M059J (cell line): ENCODE measurements at places on chromosomes 13 and 19. TPM values are rescaled to one million over a fixed set of nuclear protein-coding genes. Genes with fewer than 3 reads are reported as not detected.

DNA sequence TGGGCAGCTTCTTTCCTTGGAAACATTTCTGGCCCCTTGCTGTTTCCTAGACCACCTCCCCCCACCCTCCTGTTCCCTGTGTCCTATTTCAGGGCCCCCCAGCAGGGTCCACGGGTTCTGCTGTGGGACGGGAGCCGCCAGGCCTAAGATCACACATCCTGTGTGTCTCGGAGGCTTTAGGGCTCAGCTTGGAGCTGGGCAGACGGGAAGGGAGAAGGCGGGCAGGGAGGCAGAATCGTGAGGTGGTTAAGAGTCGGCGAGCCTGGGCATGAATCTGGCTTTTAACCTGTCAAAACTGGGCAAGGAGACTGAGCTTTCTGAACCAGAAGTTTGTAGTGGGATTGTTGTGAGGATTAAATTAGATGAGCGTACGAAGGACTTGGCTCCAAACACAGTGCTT lies 4.8 kb downstream of the KCNC3 start:
- no peak for DNase-seq

- peak; percentile 76 for DNase-seq
Observed at GRCh38 chr19:45508861-45509691, 1.8 kb downstream of the VASP start.

GRCh38 chr19:54142166-54142780 lies 4.7 kb downstream of the CNOT3 start:
- no peak for DNase-seq

GRCh38 chr13:75961911-75962310 lies 325.8 kb downstream of the LMO7 start:
- DNase-seq: no peak

DNA sequence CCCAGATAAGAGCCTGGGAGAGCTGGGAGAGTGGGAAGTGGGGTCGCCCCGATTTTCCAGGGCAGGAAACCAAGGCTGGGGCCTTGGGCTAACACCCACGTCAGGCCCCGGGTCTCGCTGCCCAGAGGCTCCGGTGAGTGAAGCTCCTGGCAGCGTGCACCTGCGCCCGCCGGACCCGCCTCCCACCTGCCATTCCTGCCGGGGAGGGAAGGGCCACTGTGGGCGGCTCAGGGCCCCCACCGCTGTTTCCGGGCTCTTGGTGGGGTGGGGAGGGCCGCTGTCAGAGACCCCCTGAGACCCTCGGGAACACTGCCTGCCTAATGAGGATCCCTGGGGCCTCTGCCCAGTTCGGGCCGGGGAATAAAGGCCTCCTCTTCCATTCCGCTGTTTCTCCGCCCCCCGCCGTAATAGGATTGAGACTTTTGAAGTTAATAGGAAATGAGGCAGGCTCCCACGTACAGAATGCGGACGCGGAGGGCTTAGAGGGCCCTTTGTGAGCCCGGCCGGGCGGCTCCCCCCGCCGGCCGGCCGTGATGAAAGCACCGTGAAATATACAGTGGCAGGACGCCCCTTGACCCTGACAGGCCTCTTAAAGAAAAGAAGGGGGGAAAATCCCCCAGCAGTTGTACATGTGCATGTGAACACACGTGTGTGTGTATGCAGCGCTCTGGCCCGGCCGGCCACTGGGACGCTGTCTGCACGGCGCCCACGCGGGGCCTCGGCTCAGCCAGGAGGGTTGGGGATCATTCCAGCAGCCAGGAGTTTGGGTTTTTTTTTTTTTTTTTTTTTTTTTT lies 33.2 kb downstream of the EFNA2 start:
- DNase-seq: no peak

RNF113B gene
- not detected in 2 replicates for total RNA-seq

CFAP97D2 gene
- not detected in 2 replicates for total RNA-seq
